ENCODE measurements at places on chromosomes 5 and 9. TPM values are rescaled to one million over a fixed set of nuclear protein-coding genes. Genes with fewer than 3 reads are reported as not detected.

The ITK gene
- 15.7 TPM for total RNA-seq

DNA sequence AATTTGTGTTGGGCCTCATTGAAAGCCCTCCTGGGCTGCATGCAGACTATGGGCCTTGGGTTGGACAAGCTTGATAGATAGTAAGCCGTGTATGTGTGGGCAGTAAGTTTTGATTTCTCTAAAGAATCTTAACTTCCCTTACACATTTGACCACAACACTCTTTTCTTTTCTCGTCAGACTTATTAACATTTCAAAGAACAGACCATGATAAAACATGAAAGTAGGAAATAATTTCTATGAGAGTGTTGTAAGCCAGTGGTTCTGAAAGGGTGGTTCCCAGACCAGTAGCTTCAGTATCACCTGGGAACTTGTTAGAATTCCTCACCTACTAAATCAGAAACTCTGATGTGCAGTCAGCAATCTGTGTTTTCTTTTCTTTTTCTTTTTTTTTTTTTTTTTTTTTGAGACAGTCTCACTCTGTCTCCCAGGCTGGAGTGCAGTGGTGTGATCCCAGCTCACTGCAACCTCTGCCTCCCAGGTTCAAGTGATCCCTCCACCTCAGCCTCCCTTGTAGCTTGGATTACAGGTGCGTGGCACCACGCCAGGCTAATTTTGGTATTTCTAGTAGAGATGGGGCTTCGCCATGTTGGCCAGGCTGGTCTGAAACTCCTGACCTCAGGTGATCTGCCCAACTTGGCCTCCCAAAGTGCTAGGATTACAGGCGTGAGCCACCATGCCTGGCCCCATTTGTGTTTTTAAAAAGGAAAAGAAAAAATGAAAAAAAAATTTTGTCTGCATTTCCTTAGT, 20.0 kb upstream of the GCNT1 start:
- no peak for DNase-seq

GRCh38 chr5:82664732-82665131, 386.6 kb upstream of the RPS23 start:
- no peak for DNase-seq

DNA sequence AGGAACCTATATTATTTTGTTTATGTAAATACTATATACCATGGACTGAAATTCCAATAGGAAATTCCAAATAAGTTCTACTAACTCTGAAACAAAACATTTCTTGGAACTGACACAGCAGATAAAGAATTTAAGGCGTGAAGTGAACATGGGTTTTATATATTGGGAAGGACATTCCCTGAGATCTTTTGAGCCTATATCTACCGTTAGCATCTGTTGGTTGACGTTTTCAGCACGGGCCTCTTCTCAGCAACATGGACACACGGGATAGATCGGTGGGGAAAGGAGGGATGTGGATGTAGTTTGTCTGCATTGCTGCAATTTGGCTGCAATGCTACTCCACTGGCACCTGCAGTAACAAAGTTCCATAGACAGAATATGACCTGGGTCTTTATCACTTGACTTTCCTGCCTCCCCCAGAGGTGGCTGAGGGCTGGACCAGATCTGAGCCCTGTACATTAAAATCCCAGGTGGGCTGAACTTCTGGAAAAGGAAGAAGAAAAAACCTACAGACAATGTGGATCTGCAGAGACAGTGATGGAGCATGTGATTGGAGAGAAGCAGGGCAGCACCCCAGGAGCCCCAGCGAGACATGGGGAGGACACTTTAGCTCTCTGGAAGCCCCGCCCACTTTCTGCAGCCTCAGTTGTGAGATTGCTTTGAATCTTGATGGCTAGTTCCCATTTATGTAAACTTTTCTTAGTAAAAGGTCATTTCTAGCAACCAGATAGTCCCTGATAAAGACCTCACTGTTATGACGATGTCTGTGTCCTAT, 91.2 kb upstream of the CPEB4 start:
- no peak for DNase-seq
